Foreskin fibroblast (primary cell): ENCODE measurements at places on chromosomes 2 and 18.

- no peak for DNase-seq
These were observed 160.2 kb downstream of the HNMT start for GRCh38 chr2:138124521-138124920.

DNA sequence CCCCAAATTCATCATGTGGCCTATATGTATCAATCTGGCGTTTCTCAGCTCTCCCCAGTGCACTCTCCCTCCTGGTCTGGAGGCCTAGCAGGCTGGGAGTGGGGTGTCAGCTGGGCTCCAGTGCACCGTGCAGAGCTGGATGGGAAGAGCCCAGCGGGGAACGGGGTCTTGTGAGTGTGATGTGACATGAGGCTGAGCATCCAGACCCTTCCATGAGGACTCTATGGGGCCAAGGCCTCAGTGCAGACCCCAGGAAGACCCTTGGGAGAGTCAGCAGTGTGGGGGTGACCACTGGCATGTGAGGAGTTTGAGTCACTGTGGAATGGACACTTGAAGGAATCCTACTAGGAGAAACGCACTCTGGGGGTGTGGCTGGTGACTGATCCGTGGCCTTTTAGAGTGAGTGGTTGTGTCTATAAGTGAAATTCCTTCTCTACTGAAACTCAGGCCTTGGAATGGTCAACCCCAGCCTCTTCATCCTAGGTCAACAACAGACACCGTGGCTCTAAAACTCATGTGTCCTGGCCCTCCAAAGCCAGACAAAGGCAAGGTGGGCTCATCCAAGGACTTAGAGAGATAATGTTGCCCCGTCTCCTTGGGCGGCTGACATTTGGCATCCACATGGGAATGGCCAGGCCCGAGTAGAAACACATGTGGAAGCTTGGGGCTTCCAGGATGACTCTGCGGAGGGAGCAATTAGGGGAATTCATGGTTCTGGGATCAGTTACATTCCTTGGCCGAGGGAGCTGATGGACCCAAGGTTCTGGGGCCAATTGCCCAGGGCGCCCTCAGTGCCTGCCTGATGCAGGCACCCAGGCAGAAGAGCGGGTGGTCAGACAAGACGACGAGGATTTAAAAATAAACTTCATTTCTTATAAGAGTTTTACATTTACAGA, 156.0 kb upstream of the TWIST2 start:
- peak; percentile 39 for DNase-seq

DNA sequence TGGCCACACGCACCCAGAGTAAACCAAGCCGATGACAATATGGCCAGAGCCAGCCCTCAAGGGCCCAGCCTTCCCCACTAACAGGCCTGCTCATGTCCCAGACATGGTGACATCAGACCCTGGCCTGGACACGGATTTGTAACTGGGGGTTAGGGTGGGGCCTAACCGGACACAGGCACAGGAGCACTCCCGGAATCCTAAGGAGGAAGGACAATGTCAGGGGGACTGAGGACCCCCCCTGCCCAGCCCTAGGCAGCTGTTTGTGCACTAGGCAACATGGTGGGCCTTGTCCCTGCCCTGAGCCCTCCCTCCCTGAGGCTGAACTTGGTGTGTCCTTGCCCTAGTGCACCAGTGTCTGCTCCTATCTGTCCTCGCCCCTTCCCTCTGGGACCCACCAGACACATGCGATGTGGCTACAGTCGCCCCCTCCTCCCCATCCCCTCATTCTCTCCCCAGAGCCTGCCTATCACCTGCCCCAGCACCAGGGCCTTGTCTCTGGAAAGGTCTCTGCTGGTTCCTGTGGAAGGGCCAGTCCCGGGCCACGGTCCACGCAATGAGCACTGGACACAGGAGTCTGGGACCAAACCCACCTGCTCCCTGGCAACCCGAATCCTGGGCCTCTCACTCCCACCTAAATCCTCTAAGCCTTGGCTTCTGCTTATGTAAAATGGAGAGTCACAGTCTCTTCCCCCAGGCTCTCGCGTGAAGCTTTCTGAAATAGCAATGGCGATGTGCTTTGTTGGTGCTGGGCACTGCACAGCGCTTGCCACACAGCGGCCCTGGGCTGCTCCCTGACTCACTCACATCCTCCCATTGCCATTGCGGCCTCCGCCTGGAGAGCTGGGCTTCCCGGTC, 76.5 kb upstream of the RAB6C start:
- no peak for DNase-seq

GRCh38 chr2:200425026-200425821, 84.6 kb downstream of the KCTD18 start:
- DNase-seq = no peak

- DNase-seq = peak; percentile 23
These were observed 147.7 kb downstream of the TWIST2 start for GRCh38 chr2:238995634-238996033.
